ENCODE measurements at places on chromosomes 6 and 20. TPM values are rescaled to one million over a fixed set of nuclear protein-coding genes. Genes with fewer than 3 reads are reported as not detected.

DNA sequence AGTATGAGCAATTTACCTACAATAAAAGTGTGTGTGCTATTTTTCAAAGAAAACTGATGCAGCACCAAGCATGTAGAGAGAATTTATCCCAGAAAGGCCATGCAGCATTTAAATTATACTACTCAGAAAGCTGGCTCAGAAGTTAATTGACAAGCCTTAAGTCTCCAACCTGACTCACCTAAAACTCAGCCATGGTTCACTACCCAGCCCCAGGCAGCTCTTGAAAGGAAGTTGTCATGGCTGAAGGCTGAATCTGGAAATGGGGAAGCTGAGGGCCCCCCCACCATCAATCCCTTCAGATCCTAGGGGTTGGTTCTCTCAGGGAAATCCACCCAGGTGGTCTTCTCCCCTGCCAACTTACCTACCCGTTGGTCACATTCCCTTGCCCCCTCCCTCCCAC lies 19.7 kb downstream of the PPIL6 start:
- DNase-seq, result no peak

GRCh38 chr6:111536910-111537527 lies 54.0 kb upstream of the REV3L start:
- DNase-seq, result no peak

DNA sequence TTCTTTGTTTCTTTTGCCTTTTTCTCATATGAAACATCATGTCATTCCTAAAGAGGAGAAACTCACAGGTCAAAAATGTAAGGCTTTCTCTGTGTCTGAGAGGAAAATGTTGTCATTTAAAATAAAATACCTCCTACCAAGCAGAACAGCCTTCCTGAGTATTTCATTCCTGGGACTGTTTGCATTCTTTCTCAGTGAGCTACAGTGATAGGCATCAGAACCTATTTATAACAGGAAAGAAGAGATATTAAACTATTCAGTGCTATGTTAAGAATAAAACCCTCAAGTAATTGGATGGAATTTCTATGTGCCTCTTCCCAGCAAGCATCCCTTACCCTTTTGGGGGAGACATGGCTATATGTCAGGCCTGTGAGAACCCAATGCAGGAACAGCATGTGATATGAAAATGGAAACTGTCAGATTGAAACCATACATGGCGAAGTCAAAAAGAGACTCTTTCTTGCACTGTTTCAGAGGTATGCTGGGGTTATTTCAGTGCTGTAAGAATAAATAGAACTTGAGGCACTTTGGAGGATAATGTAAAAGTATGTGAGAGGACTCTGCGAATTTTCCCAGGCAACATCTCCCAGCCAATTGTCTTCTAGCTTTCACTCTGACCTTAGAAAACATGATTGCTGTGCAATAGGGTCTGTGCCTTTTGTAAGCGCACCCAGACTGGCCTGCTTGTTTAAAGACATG lies 133.8 kb upstream of the CCN2 start:
- DNase-seq, result no peak

DNA sequence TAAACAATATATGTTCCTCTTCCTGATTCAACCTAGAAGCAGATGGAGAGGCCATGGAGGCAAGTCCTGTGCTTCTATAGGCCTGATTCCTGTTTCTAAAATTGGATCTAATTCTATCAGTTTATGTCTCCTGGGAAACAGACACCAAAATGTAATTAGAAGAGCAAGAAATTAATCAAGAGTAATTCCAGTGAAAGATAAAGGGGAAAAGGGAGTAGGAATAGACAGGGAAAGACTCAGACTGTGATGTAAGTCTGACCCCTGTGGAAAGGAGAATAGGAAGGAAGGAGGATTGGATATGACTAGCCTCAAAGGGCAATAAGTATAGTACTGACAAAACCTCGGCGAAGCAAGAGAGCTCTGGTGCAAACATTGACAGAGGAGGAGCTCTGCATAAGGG lies 33.9 kb upstream of the FBXO30 start:
- DNase-seq, result no peak

Gene BNIP5
- polyA plus RNA-seq, result 0.02 TPM
